ENCODE measurements at places on chromosomes 2 and 18. TPM values are rescaled to one million over a fixed set of nuclear protein-coding genes. Genes with fewer than 3 reads are reported as not detected.

Gene THSD7B
- not detected for total RNA-seq

Gene RAPGEF4
- 1.5 TPM for total RNA-seq

Gene FAM237A
- not detected for total RNA-seq

Gene EIF2B4
- total RNA-seq, result 32.2 TPM

Gene PTPRN
- total RNA-seq, result 0.68 TPM

Gene ZC3H8
- 7.9 TPM for total RNA-seq

Gene IL1F10
- total RNA-seq, result not detected

Gene ARHGAP25
- not detected for total RNA-seq

Gene GALNT3
- total RNA-seq, result 0.37 TPM

Gene HJURP
- total RNA-seq, result 1.4 TPM

Gene CPS1
- total RNA-seq, result 33.9 TPM

Gene HPCAL1
- total RNA-seq, result 102 TPM

Gene RAB17
- 0.42 TPM for total RNA-seq

Gene SH3RF3
- total RNA-seq, result 5.1 TPM

Gene ADRA2B
- not detected for total RNA-seq

Gene COPS7B
- 21.4 TPM for total RNA-seq

Gene HOXD13
- total RNA-seq, result not detected

Gene LCT
- 0.16 TPM for total RNA-seq

Gene GKN2
- total RNA-seq, result not detected

Gene CFC1
- not detected for total RNA-seq

Gene DLX1
- total RNA-seq, result 0.78 TPM

Gene NRP2
- 3.9 TPM for total RNA-seq

Gene LINC00305
- total RNA-seq, result not detected

Gene GALNT14
- total RNA-seq, result not detected
